HT-29 (cell line): ENCODE measurements at places on chromosomes 1 and 21. TPM values are rescaled to one million over a fixed set of nuclear protein-coding genes. Genes with fewer than 3 reads are reported as not detected.

DNA sequence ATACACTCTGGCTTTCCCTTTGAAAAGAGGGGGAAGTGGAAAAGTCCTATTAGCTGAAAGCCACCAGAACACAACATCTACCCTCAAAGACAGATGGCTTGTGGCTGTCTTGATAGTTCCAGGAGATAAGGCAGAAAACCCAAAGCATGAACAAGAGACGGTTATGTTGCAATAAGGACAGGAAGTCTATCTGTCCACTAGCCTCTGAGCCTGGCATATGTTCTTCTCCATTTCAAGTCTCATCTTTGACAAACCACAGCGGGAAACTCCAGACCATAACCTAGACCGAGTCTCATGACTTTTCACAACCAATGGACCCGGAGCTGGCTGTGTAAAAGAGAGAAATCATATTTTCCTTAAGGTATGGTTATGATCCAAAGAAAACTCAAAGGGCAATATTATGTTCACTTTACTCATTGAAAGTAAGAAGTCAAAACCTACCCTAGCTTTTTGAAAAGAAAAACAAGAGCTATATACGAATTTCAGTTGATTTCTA lies 33.8 kb downstream of the DUSP10 start:
- no peak for DNase-seq

DNA sequence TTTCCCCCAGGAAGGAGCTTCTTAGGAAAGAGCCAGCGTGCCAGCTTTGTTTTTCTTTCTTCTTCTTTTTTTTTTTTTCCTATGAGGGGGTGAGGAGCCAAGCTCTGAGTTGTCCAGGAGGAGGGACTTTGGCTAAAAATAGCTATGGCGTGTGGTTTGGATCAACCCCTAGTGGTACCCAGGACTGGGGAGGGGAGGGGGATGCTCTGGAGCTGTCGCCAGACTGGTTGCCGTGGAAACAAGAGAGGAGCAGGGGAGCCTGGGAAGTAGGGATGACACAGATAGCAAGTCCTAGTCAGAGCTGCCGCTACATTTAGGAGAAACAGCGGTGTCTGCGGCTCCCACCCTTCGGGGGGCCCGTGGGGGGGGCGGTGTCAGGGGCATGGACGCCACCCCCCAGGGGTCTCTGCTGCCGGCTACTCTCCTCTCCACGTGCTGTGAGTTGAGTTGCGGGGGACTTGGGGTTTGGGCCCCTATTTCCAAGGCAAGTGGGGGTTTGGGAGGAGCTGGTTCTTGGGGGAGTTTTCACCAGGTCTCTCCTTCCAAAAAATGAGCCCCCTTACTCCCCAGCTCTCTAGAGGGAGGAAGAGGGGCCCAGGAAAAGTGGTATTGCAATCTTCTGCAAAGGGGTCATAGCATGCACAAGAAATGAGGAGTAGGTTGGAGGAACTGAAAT lies at the start of gene KCNJ9:
Gene KCNJ9, plus strand, starts transcription at position 278 of the 676 bp plus-strand sequence. CDS start 2,493 bp downstream, outside the sequence.
- no peak for DNase-seq

DNA sequence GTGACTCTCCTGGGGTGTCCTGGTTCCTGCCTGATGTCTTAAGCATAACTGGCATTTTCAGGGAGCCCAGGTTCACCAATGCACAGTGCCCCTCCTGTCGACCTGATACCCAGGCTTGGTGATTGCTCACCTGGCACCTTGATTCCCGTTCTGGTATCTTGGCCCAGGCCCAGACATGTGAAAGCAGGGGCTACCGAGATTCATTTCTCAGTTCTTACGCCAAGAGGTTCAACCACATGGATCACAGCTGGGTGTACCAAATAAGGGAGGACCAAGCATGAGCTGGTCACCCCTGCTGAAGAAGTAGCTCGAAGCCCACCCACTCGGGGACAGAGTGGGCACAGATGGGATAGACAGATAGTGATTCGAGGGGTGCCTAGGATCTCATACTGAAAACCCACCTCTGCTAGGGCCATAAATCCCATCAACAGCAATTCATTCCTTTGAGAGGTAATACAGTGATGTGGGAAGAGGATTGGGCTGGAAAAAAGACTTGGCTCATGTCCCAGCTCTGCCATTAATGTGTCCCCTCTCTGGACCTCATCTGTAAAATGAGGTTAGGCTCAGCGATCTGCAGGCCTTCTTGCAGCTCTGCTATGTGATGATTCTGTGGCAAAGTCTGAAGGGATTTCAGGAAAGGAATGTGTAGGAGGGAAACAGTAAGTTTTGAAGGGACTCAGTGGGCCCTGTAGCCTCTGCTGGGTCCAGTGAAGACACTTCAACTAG lies 2.7 kb downstream of the EPHX1 start:
- no peak for DNase-seq

DNA sequence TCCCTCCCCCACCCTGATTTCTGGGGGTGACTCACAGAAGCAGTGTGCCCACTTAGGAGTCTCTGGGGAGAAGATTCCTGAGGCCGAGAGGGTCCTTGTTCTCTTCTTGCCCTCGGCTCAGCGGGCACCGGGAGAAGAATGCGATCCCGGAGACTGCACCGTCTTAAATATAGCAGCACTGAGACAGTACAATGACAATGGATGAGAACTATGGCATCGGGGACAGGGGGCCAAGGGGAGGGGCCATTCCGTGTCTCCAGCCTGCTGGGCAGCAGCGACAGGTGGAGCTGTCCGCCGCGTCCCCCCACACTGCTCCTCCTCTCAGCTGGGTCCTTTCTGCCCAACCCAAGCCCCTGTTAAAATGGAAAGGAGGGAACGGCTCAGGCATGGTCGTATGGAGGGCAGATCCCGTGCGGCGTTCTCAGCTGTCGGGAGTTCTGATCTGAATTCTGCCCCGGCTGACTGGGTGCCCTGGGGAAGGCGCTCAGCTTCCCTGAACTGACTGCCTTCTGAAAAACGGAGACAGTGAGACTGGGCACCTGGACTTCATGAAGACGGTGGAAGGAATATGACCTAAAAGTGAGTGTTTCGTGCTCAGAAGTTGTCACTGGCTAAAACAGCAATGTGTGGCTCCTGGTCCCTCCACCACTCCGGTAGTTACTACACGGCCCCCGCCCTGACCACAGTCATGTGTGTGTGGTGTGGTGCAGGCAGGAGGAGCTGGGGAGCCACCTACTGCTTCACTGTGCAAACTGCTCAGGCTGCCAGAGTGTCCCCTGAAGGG lies at the start of gene MYOM3:
Gene MYOM3, minus strand, starts transcription at position 140 of the 784 bp plus-strand sequence. CDS start 3,499 bp downstream, outside the sequence.
- peak; percentile 91 for DNase-seq

DNA sequence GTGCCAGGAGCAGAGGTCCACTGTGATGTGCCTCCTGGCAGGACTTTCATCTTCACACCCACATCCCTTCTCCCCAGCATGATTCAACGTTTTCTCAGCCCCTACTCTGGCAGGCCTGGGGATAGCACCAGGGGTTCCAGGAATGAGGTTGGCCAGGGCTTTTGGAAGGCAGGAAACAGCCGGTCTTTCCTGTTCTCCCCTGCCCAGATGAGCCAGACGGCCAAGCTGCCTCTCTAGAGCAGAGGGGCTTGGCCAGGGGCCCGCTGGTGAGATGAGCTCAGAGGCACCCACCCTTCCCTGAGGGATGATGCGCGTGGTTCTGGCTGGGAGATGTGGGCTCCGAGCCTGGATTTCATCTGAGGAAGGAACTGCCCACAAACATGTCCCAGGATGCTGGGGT lies 4.3 kb upstream of the MFAP2 start:
- DNase-seq, result no peak

DNA sequence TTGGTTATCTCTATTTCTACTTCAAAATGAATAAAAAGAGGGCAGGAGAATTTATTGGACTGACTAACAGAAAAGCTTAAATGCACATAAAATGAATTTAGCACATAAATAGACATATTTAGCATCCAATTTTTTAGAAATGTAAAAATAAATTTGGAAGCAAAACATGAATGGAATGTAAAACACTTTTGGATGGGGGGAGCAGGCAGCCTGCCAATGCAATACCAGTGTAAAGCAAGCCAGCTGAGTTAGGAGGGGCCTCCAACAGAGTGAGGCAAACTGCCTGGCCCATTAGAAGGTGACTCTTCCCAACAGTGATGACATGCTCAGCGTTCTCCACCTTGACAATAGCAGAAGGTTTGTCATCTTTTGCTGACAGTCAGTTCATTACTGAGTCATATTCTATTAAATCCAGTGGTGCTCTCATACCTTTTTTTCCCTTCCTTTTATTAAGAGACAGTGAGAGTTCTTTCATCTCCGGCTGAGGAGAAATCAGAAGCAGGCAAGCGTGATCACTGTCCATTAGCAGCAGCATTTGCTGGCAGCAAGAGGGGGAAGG lies 19.5 kb upstream of the EXO1 start:
- DNase-seq, result no peak

- DNase-seq, result no peak
Measured at GRCh38 chr1:26838474-26839338, 12.2 kb downstream of the ZDHHC18 start.

DNA sequence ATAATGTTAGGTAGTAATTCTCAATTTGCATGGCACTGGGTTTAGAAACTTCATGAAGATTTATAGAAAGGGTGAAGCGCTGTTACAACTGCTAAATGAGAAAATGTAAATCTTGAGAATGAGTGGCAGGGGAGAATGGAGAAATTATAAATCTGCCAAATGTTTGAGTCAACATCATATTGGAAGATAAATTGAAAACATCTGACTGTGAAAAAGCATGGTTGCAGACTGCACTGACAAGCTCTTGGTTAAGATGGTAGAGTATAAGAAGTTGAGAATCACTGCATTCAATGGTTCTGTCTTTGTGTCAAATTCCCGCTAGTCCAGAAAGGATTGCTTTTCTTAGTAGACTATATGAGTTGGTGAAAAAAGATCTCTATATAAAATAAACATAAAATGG lies 113.3 kb upstream of the DUSP10 start:
- DNase-seq, result no peak

DNA sequence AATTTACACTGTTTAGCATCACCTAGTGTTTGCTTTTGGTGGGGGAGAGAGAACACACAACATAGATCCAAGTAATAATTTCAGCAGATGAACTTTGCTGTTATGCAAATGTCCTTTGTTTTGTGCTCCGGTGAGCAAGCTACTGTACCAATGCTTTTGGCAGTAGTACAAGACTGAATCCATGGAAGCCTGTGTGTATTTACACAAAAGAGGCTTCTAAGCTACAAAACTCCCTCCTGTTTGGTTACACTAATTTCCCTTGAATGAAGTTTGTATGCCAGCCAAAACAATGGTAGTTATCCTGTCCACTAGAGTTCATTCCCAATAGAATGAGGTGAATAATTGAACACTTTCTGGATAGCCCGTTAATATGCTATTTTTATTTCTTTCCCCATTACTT lies 320.5 kb downstream of the KCTD3 start:
- DNase-seq, result no peak

- peak; percentile 26 for DNase-seq
Measured at GRCh38 chr21:39373634-39374033, 24.7 kb upstream of the HMGN1 start.

DNA sequence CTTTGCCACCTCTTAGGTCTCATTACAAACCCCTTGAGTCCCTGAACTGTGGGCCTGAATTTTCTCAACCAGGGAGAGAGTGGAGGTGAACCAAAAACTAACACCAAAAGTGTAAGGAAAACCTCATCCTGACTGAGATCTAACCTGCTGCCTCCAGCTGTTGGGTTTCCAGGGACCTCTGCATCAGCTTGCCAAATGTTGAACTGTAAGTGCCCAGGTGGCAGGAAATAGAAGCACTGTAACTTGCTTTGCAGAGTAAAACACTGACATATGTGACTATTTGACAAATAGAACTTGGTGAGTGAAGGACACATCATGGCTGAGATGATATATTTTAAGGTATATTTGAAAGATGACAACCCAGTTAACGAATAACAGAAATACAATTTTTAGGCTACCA lies 48.4 kb upstream of the NR5A2 start:
- no peak for DNase-seq

- no peak for DNase-seq
Measured at GRCh38 chr1:204296431-204296988, 63.2 kb downstream of the PLEKHA6 start.

DNA sequence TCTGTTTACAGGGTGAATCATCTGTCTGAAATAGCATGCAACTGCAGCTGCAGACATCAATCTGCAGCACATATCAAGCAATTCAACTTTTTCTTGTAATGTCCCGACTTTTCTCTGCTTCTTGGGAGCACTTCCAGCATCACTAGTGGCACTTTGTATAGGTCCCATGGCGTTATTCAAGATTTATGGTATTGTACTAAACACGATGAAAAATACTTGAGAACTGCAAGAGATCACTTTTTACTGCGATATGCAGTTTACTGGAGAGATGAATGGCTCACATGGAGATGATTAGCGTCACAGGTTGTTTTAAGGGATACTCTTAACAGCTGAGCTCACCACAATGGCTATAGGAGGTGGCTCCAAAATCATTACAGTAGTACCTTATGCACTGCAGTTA lies 7.2 kb upstream of the SCMH1 start:
- DNase-seq, result no peak

DNA sequence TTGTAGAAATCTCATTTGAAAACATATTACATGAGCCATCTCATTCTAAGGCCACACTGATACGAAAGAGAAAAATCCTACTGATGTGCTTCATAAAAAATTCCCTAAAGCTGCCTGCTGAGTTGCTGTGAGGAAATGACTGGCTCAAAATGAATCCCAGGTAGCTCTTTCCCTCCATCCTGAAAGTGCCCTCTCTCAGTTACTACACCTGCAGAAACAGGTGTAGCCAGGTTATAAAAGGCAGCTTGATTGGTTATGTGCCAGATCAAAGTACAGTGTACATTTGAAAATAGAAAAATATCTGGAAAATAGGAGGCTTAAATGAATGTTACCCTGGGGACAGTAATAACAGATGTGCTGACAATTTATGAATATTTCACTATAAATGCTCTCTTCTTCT lies 833.4 kb upstream of the ADGRL4 start:
- no peak for DNase-seq

DNA sequence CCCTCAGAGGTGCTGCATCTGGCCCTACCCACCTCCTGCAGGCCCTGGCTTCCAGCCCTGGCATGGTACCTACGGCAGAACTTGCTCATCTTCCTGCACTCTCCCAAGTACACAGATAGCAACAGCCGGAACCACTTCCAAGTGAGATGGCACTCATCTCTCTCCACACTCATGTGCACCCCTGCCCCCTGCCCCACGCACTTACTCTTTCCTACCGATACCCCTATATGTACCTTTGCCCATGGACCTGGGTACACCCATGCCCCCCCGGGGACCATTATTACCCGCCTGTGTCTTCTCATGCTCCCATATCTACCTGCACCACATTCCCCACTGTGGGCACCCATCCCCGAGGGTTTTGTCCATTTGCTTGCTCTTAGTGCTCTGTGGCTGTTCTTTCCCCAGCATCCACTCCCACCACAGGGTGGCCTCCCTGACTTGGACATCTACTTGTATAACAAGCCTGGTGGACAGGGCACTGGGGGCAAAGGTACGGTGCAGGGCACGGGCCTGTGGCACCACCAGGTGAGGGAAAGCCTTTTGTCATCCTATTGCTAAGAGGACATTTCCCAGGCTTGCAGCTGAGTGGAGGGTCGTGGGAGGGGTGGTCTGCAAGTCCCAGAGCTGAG lies 14.7 kb downstream of the HYI start:
- DNase-seq, result no peak

SMCP gene
- total RNA-seq, result not detected in 2 replicates

KLF17 gene
- total RNA-seq, result not detected in 2 replicates

OVAAL gene
- total RNA-seq, result not detected in 2 replicates

INKA2 gene
- 2.0 and 3.4 TPM in 2 replicates for total RNA-seq

TMEM50A gene
- 58.2 and 75.3 TPM in 2 replicates for total RNA-seq

DDX59 gene
- 7.1 and 8.3 TPM in 2 replicates for total RNA-seq

A3GALT2 gene
- 0.10 and 1.0 TPM in 2 replicates for total RNA-seq
